NCI-H510A (cell line): ENCODE measurements at places on chromosomes 11 and 22.

- no peak for DNase-seq
These were observed 1.2 kb downstream of the BID start for GRCh38 chr22:17772958-17773605.

GRCh38 chr11:35021589-35021988 lies 105.2 kb downstream of the PDHX start:
- no peak for DNase-seq

- no peak for DNase-seq
These were observed 81.4 kb downstream of the BBOX1 start for GRCh38 chr11:27122001-27122400.

DNA sequence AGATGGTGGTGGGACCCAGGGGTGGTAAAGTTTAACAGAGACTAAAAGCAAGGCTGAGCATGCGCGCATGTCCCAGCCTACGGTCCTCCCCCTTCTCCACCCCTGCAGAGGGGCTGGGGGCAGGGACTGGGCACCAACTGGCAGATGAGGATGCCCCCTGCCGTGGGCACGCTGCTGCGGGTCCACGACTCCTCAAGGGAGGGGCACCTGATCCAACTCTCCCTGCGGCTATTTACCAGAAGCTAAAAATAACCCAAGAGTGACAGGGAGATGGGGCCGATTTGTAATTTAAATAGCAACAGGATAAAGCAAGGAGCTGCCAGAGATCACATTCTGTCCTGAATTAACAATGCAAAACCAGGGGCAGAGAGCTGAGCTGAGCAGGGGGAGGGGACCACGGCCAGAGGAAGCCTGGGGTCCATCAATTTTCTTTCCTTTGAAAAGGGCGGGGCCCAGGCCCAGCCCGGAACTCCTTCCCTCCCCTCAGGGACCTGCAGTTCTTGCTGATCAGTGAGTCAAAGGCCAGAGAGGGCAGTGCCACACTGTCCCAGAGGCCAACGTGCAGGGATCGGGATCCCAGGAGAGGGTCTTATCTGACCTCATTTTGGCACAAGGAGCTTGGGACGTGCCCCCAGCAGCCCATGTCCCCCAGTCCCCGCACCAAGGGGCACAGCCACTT lies 8.1 kb upstream of the DGKZ start:
- no peak for DNase-seq

DNA sequence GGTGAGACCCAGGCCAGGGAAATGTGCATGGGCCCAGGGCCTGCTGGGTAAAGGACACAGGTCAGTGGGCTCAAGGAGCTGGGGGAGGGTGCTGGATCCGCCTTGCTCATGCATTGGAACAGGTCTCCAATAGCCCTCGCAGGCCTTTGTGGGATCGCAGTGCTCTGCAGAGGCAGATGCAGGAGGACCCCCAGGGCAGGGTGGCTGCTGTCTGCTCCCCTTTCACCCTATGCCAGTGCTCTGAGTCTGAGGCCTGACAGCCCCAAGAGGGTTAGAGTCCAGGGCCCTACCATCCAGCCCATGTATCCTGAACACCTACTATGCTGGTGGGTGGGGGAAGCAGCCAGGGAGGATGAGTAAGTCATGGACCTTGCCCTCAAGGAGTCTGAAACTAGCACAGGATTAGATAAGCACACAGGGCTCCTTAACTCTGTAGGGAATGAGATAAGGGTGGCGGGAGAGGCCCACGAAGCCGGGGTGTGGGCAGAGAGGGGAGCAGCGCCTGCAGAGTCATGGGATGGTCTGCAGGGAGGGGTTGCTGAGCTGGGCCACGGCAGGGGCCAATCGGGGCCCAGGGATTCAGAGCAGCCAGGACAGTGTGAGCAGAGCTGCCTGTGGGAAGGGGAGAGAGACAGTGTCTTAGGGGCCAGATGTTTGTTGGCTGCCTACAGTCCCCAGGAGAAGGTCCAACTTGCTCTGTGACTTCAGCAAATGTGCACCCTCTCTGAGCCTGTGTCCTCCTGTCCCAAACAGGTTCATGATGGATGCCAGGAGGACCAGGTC lies 10.5 kb upstream of the EHD1 start:
- no peak for DNase-seq

- DNase-seq = no peak
These were observed at the start of gene B3GAT1 for GRCh38 chr11:134412203-134413042. B3GAT1 (minus strand) TSS chr11:134412242; CDS start chr11:134387659, 24,583 bp downstream.

DNA sequence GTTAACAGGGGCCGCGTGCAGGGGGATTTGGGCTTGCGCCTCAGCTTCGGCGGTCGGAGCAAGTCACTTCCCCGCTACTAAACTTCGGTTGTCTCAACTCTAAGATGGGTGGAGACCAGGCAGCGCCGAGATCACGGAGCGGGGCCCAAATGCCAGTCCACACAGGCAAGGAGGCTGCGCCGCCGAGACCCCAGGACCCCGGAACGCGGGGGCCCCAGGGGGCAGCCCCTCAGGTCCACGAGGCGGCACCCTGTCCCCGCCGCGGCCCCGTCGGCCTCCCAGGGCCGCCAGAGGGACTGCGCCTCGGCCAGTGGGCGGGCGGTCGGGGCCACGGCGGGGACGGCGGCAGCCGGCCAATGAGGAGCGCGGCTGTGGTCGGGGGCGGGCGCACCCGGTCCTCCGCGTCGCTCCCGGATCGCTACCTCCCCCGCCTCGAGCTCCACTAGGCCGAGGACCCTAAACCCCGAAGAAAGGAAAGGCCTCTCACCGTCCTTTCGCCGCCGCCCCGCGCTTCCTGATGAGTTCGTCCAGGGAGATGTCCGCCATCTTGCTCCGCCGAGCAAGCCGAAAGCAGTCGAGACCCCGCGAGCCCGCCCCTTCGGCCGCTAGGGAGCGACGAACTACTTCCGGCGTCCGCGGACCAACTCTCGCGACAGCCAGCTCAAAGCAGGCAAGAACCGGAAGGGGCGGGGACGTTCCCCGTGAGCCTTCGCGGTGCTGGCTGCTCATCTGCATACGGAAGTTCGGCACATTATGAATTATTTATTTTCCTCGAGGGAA lies at the start of gene POLDIP3:
Gene POLDIP3 (minus strand): TSS at position 572 of the 780 bp plus-strand sequence. CDS start 26 bp downstream, at position 546.
- peak; percentile 82 for DNase-seq

GRCh38 chr11:96329419-96329818 lies 13.6 kb downstream of the MAML2 start:
- DNase-seq = no peak

DNA sequence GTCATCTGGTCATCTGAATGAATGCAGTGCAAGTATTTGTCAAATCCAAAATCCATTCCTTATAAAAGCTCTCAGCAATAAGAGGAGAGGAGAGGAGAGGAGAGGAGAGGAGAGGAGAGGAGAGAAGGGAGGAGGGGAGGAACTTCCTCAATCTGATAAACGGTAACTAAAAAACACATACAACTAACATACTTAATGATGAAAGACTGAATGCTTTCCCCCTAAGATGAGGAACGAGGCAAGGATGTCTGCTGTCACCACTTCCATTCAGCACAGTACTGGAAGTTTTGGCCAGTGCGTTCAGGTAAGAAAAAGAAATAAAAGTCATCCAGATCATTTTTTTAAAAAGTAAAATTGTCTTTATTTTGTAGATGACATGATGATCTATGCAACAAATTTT lies 80.4 kb downstream of the CD82 start:
- DNase-seq = no peak

- no peak for DNase-seq
These were observed 126.8 kb upstream of the APOA1 start for GRCh38 chr11:116964269-116964668.

DNA sequence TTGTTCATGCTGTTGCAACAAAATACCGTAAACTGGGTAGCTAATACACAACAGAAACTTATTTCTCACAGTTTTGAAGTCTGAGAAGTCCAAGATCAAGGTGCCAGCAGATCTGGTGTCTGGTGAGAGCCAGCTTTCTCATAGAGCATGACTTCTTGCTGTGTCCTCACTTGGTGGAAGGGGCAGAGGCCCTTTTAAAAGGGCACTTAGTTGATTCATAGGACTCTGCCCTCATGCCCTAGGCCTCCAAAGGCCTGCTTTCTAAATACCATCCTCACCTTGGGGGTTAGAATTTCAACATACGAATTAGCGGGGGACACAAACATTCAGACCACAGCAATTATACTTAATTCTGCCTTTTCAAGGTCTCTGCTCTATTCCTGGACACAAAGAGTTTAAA lies 52.3 kb upstream of the FDX1 start:
- DNase-seq = no peak

- DNase-seq = no peak
These were observed 64.7 kb downstream of the LDLRAD3 start for GRCh38 chr11:36008584-36008983.

- DNase-seq = no peak
These were observed 16.8 kb downstream of the PRDM11 start for GRCh38 chr11:45162916-45163879.

DNA sequence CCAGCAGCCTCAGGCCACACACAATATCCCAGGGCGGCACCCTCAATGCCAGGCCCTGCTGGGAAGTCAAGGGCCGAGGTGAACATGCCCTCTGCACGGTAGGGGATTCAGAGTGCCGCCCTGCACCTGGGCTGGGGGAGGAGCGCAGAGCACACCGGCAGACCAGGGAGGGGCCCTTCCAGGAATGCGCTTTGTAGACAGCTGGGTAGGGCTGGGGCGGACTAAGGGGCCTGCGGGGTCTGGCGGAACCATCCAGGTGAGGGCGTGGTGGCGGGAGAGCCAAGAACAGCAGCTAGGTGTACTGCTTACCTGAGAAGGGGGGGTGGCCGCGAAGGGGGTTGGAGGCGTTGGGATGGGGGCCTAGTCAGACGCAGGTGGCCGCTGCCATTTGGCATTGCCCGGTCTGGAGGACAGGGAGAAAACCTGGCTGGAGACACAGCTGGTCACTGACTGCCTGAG lies 26.0 kb downstream of the DUSP8 start:
- DNase-seq = peak; percentile 80

- no peak for DNase-seq
These were observed 824 bp downstream of the THAP7 start for GRCh38 chr22:21000987-21001600.

GRCh38 chr11:2791521-2792380 lies 92.0 kb upstream of the KCNQ1OT1 start:
- no peak for DNase-seq

DNA sequence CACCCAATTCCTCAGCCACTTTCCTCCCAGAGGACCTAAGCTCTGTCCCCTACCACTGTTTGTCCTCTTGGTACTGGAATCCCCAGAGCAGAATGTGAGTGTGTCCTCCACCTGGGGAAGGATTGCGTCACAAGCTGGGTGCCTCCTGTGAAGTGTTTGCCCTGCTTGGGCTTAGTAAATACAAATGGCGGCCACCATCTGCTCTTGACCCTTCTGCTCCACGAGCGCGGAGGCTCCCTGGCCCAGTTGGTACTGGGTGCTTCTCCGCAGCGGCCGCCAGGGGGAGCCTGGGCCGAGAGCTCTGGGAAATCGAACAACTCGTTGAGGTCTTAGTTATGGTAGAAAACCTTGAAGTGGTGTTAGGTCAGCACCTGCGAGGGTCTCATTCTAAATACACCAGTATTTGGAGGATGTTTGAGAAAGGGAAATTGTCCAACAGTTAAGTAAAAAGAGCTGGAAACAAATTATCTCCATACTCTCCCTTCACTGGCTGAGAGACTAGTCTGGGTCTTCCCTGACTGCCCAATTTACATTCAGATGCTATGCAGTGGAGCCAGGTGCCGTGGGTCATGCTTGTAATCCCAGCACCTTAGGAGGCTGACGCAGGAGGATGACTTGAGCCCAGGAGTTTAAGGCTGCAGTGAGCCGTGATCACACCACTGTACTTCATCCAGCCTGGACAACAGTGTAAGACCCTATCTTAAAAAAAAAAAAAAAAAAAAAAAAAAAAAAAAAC lies 74.6 kb upstream of the TEAD1 start:
- DNase-seq = peak; percentile 82

DNA sequence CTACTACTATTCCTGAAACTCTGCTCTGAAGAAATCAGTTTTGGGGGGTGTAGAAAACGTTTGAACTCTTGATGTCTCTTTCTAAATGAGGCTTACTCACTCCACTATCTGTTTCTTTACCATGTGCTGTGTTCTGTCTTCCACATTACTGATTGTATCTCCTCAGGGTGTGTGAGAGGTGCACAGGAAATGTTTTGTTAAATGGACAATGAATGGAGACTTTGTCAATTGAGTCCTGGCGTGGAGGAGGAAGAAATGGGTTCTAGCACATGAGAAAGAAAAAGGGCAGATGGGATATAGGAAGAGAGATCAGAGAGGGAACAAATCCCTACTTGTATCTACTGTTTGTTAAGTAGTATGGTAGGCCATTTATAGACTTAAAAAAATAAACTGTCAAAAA lies 577.1 kb upstream of the CCDC90B start:
- no peak for DNase-seq

GRCh38 chr11:107275632-107276031 lies 182.0 kb downstream of the CWF19L2 start:
- DNase-seq = no peak

- DNase-seq = no peak
These were observed 143.8 kb upstream of the DDI1 start for GRCh38 chr11:103892603-103893002.

DNA sequence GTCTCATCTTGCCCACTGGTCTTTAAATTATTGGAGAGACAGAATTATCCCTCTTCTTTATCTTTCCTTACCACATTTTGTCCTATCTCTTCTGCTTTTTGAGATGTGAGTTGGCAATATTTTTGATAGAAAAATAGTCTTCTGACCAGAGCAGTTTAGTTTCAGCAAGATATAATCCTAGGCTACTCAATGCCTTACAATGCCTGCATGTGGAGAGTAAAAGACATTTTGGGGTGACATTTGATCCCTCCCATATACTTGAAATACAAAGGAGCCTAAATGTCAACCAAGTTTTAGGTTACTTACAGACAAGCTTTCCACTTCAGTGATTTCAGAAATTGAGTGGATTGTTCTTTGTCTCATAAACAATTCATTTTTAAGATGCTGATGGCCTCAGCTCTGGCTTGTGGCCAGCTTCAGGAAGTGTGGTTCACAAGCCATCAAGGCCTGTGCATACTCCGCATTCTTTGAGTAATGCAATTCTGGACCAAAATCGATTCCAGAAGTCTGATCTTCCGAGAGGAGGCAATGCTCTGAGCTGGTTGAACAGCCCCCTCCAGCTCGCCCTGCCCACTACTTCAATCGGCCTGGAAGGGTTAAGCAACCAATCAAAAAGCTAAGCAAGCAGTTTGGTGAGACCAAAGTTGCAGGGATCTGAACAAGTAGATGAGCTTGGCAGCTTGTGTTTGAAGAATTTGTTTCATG lies 274.4 kb downstream of the BLID start:
- no peak for DNase-seq

DNA sequence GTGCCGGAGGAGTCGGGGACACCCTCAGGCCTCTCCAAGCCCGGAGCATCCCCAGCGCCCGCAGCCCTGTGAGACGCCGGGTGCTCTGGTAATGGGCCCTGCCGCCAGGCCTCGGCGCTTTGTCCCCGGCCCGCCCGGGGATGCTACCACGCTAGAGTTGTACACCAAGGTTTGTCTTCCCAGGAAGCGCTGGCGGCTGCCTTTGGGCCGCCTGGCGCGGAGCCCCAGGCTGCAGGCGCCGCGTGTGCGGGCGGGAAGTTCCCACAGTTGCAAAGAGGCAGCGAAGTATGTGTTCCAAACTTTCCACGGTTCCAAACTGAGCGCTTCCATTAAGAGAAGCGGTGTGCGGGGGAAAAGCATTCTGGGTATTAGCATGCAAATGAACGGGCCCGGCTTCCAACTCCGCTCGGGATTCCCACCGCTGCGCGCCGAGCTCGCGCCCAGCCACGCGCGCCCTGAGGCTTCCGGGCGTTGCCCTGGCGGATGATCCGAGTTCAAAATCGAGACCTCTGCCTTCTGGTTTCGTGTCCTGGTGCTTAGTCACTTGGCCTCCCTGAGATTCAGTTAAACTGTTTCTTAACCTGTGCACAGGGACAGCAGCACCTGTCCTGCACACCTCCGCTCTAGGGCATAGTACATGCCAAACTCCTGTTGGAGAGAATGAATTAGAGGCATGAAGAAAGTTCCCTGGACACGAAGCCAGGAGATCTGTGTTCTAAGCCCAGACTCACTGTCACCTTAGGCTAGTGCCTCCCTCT lies 1.3 kb upstream of the PATZ1 start:
- peak; percentile 43 for DNase-seq
